ENCODE measurements at places on chromosomes 5 and 9. TPM values are rescaled to one million over a fixed set of nuclear protein-coding genes. Genes with fewer than 3 reads are reported as not detected.

GRCh38 chr5:141850786-141851185 lies 27.4 kb downstream of the PCDH1 start:
- peaks cover 8% of the 10 kb centered on the region for H3K4me1 ChIP-seq
- H3K36me3 ChIP-seq, result no peaks in the 10 kb centered on the region
- no peaks in the 10 kb centered on the region for H3K27me3 ChIP-seq
- no peak for DNase-seq
- H3K27ac ChIP-seq, result no peak overlapping the region

Gene PCDHB7
- 7.1 TPM for total RNA-seq

- H3K27ac ChIP-seq, result no peak overlapping the region
- no peak for DNase-seq
- H3K4me1 ChIP-seq, result peaks cover 13% of the 10 kb centered on the region
Observed at GRCh38 chr9:137462396-137462985, 3.4 kb upstream of the NSMF start.

GRCh38 chr9:107118863-107119624 lies 164.0 kb upstream of the RAD23B start:
- no peak overlapping the region for H3K4me3 ChIP-seq
- H3K27me3 ChIP-seq, result no peaks in the 10 kb centered on the region
- no peaks in the 10 kb centered on the region for H3K36me3 ChIP-seq
- no peak overlapping the region for H3K27ac ChIP-seq

DNA sequence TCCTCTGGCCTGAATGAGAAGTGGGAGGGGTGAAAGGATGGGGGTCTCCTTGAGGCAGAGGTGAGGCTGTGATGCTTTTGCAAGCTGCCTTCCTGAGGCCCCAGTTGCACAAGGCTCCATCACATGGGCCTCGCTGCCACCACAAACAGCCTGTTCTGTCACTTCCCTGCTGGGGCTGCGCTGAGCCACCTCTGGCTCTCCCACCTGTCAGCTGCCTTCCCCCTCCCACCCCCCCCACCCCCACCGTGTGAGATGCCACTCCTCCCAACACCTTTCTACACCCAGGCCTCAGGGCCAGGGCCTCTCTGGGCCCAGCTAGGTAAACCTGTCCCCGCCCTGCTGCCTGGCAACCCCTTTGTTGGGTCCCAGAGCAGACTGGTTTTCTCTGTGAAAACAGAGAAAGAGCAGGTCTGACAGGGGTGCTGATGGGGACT lies 4.5 kb upstream of the PDLIM4 start:
- no peaks in the 10 kb centered on the region for H3K27me3 ChIP-seq
- no peak for DNase-seq
- H3K36me3 ChIP-seq, result no peaks in the 10 kb centered on the region
- peaks cover 17% of the 10 kb centered on the region for H3K4me1 ChIP-seq
- peak overlapping the region; percentile 54 for H3K27ac ChIP-seq

Gene FRRS1L
- total RNA-seq, result 1.1 TPM

DNA sequence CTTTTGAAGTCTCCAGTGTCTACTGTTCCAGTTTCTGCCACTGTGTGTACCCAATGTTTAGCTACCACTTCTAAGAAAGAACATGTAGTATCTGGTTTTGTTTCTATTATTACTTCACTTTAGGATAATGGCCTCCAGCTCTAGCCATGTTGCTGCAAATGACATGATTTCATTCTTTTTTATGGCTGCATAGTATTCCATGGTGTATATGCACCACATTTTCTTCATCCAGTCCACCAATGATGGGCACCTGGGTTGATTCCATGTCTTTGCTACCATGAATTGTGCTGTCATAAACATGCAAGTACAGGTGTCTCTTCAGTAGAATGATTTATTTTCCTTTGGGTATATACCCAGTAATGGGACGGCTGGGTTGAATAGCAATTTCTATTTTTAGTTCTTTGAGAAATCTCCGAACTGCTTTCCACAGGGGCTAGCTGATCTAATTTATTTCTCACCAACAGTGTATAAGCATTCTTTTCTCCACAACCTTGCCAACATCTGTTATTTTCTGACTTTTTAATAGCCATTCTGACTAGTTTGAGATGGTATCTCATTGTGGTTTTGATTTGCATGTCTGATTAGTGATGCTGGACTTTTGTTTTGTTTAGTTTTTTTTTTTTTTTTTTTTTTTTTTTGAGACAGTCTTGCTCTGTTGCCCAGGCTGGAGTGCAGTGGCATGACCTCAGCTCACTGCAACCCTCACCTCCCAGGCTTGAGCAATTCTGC lies 68.9 kb downstream of the WDR41 start:
- no peaks in the 10 kb centered on the region for H3K36me3 ChIP-seq
- H3K4me1 ChIP-seq, result peaks cover 68% of the 10 kb centered on the region
- H3K27me3 ChIP-seq, result no peaks in the 10 kb centered on the region
- peak overlapping the region; percentile 47 for H3K27ac ChIP-seq

GRCh38 chr9:37503736-37504135 lies 18.0 kb downstream of the POLR1E start:
- H3K4me1 ChIP-seq, result no peaks in the 10 kb centered on the region
- no peak overlapping the region for H3K4me3 ChIP-seq
- DNase-seq, result no peak
- H3K27ac ChIP-seq, result no peak overlapping the region
- peaks cover 31% of the 10 kb centered on the region for H3K36me3 ChIP-seq

DNA sequence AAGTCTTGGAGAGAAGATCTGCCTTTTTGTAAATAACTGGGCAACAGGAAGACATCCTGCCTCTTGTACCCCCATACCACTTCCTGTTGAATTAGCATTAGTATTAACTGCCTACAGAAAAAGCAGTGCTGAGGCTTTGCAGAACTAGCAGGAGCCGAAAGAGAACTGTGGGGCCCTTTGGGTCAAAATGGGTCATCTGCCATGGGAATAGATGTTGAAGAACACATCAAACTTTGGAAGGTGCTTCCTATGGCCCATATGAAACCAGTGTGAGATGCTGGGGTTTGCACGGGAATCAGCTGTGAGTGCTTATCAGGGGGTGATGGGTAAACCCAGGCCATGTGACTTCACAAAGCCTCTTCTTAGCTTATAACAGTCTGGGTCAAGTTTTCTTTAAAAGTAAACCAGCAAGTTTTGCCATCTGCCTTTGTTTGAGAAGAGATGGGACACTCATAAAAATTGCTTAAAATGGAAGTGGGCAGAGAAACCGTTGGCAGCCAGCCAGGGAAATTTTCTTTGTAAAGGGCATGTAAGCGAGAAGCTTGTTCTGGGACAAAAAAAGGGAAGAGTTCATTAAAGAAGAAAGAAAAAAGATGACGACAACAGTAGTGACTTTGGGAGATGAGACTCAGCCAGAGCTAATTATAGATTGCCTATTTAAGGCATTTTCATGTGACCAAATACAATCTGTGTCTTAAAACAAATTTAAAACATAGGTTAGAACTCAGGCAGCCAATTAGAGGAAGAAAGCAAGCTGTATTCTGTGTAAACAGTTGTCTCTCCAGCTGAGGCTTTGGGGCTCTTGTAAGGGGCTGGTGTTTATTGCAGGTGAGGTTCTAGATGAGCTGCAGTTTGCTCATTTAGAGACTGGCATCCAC lies 4.4 kb downstream of the SLC25A25 start:
- peak; percentile 79 for DNase-seq
- H3K4me3 ChIP-seq, result peak overlapping the region; percentile 42
- H3K27me3 ChIP-seq, result no peaks in the 10 kb centered on the region
- peak overlapping the region; percentile 80 for H3K27ac ChIP-seq
- H3K4me1 ChIP-seq, result peaks cover 61% of the 10 kb centered on the region
- H3K36me3 ChIP-seq, result no peaks in the 10 kb centered on the region

Gene CCL27
- not detected for total RNA-seq

Gene LHX2
- not detected for total RNA-seq

- no peak for DNase-seq
- H3K4me3 ChIP-seq, result no peak overlapping the region
- H3K27me3 ChIP-seq, result no peaks in the 10 kb centered on the region
- H3K4me1 ChIP-seq, result no peaks in the 10 kb centered on the region
- H3K36me3 ChIP-seq, result no peaks in the 10 kb centered on the region
Observed at GRCh38 chr9:77763566-77763965, 115.4 kb upstream of the GNA14 start.

DNA sequence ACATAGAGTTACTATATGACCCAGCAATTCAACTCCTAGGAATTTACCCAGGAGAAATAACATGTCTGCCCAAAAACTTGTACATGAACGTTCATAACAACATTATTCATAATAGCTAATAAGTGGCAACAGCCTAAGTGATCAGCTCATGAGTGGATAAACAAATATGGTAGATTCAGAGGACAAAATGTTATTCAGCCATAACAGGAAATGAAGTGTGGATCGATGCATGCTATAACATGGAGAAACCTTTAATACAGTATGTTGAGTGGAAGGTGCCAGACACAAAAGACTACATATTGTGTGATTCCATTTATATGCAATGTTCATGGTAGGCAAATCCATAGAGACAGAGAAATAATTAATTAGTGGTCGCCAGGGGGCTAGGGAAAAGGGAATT lies 22.3 kb upstream of the NR3C1 start:
- H3K4me3 ChIP-seq, result no peak overlapping the region
- DNase-seq, result no peak
- no peaks in the 10 kb centered on the region for H3K27me3 ChIP-seq
- no peaks in the 10 kb centered on the region for H3K36me3 ChIP-seq

Gene COL23A1
- 1.5 TPM for total RNA-seq

DNA sequence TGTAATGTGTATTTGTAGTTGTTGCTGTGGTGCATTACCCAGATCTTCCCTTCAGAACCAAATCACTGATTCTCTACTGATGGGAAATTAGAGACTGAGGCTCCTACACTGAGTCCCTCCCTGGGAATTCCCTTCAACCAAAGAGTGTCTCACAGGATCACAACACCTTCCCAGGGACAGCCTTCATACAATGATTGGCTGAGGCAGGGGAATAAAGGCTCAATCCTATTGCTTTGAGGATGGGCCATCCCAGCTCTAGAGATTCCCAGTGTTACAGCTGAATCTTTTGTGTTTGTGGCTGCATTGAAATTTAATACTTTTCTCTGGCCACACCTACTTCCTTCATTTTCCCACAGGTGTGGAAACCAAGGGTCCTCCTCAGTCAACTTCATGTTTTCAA lies 96.4 kb upstream of the ELL2 start:
- no peaks in the 10 kb centered on the region for H3K36me3 ChIP-seq
- DNase-seq, result no peak
- no peaks in the 10 kb centered on the region for H3K27me3 ChIP-seq
- H3K27ac ChIP-seq, result no peak overlapping the region
- no peak overlapping the region for H3K4me3 ChIP-seq
- peaks cover 21% of the 10 kb centered on the region for H3K4me1 ChIP-seq

GRCh38 chr9:120436983-120437475 lies 142.9 kb downstream of the CDK5RAP2 start:
- peak overlapping the region; percentile 2 for H3K27ac ChIP-seq
- peaks cover 22% of the 10 kb centered on the region for H3K4me1 ChIP-seq
- DNase-seq, result peak; percentile 17
- no peaks in the 10 kb centered on the region for H3K27me3 ChIP-seq
- peaks cover 16% of the 10 kb centered on the region for H3K36me3 ChIP-seq
- no peak overlapping the region for H3K4me3 ChIP-seq

Gene PIP5K1B
- 3.9 TPM for total RNA-seq

- no peak overlapping the region for H3K27ac ChIP-seq
- H3K36me3 ChIP-seq, result no peaks in the 10 kb centered on the region
- H3K4me3 ChIP-seq, result no peak overlapping the region
Observed at GRCh38 chr9:78644359-78644758, 347.4 kb downstream of the PSAT1 start.

Gene IL31RA
- 1.1 TPM for total RNA-seq

GRCh38 chr5:126801992-126802294 lies 25.0 kb downstream of the LMNB1 start:
- DNase-seq, result no peak
- H3K27ac ChIP-seq, result no peak overlapping the region
- no peaks in the 10 kb centered on the region for H3K36me3 ChIP-seq

GRCh38 chr5:133942614-133943474 lies 25.6 kb downstream of the C5orf15 start:
- DNase-seq, result no peak
- peaks cover 43% of the 10 kb centered on the region for H3K4me1 ChIP-seq
- no peak overlapping the region for H3K27ac ChIP-seq
- H3K36me3 ChIP-seq, result no peaks in the 10 kb centered on the region
- no peak overlapping the region for H3K4me3 ChIP-seq
- no peaks in the 10 kb centered on the region for H3K27me3 ChIP-seq

GRCh38 chr9:132164604-132165362 lies 2.9 kb downstream of the NTNG2 start:
- H3K27me3 ChIP-seq, result peaks cover 10% of the 10 kb centered on the region
- H3K4me3 ChIP-seq, result no peak overlapping the region
- peaks cover 37% of the 10 kb centered on the region for H3K4me1 ChIP-seq
- H3K36me3 ChIP-seq, result no peaks in the 10 kb centered on the region
- DNase-seq, result no peak

GRCh38 chr5:54521856-54522479 lies 4.4 kb downstream of the SNX18 start:
- H3K4me1 ChIP-seq, result peaks cover 49% of the 10 kb centered on the region
- H3K27me3 ChIP-seq, result no peaks in the 10 kb centered on the region
- H3K27ac ChIP-seq, result peak overlapping the region; percentile 94
- no peak for DNase-seq
- peak overlapping the region; percentile 91 for H3K4me3 ChIP-seq

DNA sequence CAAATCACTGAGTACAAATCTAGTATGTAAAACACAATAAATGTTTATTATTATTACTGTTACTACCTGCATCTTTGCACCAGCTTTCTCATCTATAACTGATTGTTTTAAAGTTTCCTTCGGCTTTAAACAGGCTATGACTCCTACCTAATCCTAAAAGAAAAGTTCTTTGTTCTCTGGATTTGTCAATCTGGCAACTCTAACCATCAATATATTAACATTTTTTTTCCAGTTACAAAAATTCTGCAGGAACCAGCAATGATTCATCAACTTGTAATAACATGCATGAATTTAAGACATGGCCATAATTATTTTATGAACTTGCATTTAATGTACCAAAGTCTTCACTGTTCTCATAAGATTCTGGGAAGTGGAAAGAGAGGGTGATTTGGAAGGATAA lies 228.5 kb downstream of the PIK3R1 start:
- no peak overlapping the region for H3K4me3 ChIP-seq
- no peaks in the 10 kb centered on the region for H3K4me1 ChIP-seq
- no peak overlapping the region for H3K27ac ChIP-seq
- H3K36me3 ChIP-seq, result no peaks in the 10 kb centered on the region
